Uterus (tissue), 4 donors: ENCODE measurements at places on chromosomes 5 and 9.
A peak's percentile ranks its signal among the peaks of the same experiment; 100 is the strongest.

DNA sequence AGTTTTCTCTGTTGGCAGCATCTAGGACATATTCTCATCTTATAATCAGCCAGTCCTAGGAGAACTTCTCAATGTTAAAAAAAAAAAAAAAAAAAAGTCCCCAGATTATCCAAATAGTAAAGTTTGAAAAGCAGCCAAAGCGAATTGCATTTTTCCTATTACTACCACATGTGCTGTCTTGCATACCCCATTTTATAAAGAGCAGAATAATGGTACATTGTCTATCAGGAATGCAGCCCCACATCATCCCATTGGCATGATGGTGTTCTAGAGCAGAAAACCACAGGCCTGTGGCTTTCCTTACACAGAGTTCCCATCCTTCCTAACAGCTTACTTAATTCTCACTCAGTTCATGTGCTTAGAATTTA is 381.6 kb downstream of the TMEM38B start:
- DNase-seq: no peak

GRCh38 chr5:96509721-96510350 is 76.8 kb upstream of the PCSK1 start:
- no peak for DNase-seq

- no peak for DNase-seq
Observed at GRCh38 chr5:80761176-80761575, 106.4 kb upstream of the DHFR start.

- peak; percentile 81 for DNase-seq
Observed at GRCh38 chr9:136093995-136094881, 851 bp downstream of the NACC2 start.

GRCh38 chr9:94144394-94144793 is 60.1 kb downstream of the PTPDC1 start:
- DNase-seq: no peak
